ENCODE measurements at places on chromosomes 16 and 17.

GRCh38 chr16:62135911-62136310, 99.7 kb upstream of the CDH8 start:
- DNase-seq: no peak

DNA sequence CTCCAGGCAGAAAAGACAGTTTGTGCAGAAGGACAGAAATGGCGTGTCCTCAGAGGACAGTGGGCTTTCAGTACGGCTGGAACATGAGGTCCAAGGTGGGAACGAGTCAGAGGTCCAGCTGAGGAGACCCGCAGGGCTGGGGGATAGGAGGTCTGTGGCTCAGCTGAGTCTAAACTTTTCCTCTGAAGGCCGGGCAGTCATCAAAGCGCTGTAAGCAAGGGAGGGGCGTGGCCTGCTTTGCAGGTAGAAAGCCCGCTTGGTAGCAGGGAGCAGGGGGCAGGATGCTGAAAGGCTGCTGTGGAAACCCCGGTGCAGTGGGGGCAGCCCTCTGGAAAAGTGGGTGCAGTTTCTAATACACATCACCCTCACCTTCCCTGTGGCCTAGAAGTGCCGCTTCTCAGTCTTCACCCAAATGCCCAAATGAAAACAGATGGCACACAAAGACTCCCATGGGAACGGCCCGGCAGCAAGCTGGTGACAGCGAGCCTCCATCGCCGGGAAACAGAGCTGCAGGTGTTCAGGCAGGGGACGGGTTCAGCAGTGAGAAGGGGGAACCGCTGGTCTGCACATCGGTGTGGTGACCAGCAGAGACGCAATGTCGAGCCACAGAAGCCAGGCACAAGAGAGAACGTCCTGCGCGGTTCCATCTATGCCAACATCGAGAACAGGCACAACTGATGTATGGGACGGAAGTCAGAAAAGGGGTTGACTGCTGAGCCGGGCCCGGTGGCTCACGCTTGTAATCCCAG, 12.2 kb upstream of the OSGIN1 start:
- no peak for DNase-seq

- DNase-seq: no peak
Measured at GRCh38 chr16:84341528-84342295, 26.6 kb upstream of the ATP2C2 start.

GRCh38 chr17:76892329-76892728, 24.1 kb downstream of the MGAT5B start:
- DNase-seq: no peak

GRCh38 chr16:75086281-75086680, 30.3 kb downstream of the LDHD start:
- DNase-seq: no peak

DNA sequence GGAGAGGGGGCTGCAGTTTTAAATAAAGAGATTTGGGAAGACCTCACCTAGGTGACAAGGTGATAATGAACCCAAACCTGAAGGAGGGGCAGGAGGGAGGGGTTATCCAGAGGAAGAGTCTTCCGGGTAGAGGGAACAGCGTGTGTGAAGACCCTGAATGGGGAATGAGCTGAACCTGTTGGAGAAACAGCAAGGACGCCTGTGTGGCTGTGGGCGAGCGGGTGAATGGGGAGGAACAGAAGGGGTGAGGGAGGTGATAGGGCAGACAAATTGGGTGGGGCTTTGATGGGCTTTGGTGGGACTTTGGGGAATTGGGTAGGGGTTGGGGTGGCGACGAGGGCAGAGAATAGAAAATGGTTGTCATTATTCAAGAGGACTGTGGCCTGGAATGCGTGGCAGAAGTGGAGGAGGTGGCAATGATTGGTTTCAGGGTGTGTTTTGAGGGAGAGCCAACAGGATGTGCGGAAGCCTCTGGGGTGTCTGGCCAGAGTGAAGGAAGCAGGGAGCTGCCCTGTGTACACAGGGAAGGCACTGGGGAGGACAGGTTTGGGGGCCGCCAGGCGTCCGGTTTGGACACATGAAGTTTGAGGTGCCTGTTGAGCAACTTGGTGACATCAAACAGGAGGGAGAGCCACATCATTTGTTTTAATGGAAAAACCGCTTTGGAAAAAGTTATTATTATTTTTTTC, 48.7 kb downstream of the NKD1 start:
- DNase-seq: no peak

DNA sequence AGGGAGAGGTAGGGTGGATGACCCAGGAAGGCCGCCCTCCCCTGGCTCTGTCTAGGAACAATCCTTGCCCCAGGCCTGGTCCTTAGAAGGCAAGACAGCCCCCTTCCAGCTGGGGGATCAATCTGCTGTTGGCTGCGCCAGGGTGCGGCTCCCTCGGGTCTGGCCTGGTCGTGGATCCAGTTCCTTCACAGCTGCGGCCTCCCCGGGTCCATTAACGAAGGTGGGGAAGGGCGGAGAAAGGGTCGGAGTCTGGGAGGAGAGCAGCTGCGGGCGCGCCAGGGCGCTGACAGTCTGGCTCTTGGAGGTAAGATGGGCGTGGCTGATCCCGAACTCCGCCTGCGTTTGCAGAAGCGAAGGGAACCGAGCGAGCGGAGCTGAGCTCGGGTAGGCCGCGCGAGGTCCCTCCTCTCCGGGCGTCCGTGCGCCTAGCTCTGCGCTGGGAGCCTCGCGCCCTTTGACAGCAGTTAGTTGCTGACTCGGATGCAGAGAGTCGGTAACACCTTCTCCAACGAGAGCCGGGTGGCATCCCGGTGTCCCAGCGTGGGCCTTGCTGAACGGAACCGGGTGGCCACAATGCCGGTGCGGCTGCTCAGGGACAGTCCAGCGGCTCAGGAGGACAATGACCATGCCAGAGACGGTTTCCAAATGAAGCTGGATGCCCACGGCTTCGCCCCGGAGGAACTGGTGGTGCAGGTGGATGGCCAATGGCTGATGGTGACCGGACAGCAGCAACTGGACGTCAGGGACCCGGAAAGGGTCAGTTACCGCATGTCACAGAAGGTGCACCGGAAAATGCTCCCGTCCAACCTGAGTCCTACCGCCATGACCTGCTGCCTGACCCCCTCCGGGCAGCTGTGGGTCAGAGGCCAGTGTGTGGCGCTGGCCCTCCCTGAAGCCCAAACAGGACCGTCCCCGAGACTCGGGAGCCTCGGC, at the start of gene HSPB9:
TSS of gene HSPB9 (plus strand) at position 434 of the 933 bp plus-strand sequence. CDS start at position 481, 47 bp downstream.
- no peak for DNase-seq

GRCh38 chr16:11149011-11149616, 106.9 kb downstream of the SOCS1 start:
- DNase-seq: no peak

DNA sequence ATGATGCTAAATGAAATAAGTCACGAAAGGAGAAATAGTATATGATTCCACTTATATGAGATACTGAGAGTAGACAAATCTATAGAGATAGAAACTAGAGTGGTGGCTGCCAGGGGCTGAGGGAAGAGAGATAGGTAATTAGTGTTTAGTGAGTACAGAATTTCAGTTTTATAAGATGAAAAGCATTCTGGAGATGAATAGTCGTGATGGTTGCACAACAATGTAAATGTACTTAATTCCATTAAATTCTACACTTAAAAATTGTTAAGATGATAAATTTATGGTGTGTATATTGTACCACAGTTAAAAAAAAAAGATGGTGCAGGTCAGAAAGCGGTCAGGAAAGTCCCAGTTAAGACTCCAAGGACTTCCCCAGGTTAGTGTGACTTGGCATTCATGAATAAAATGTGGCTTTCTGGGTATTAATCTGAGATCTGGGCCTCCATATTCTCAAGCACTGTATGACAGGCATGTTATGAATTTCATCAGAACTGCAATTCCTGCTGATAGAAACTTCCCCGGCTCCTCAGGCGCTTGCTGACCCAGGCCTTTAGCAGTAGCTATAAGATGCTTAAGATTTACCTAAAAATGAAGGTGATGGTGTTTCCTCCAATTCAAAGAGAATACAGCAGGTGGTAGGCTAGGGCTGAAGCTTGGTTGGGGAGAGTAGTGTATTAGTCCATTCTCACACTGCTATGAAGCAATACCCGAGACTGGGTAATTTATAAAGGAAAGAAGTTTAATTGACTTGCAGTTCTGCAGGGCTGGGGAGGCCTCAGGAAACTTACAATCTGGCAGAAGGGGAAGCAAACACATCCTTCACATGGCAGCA, 115.3 kb upstream of the SOX9 start:
- no peak for DNase-seq

DNA sequence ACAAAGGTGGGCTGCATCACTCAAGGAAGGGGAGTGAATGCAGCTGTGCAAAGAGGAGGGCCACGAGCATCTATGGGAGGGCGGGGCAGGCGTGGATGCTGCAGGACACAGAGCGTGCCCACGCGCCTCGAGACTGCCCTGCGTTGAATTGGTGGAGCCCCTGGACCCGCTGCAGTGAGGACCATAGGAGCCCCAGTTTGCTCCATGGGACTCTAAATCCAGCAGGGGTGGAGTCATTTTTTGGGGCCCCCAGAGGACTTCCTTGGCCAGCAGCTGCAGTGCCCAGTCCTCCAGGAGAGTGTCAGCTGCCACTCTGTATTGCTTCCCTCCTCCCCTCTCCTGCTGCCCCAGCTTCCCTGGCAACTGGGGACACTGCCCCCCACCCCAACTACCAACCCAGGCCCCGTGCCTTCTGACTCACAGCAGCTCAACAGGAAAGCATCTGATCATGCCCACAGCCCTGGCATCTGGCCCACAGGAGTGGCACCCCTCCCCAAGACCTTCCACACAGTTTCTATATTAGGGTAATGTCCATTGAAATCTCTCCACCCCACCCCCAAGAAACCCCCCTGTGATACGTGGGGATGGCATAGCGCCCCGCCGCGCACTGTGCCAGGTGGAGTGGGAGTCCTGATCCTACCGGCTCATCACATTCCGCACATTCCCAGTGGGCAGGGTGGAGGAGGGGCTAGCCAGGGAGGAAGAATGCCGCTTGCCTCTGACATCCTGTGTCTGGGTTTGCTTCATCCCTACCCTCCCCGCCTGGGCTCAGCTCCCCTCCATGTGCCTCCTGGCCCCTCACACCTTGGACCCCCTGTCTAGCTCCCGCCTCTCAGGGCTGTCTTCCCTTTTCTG, 27.8 kb upstream of the ITGA3 start:
- no peak for DNase-seq

- no peak for DNase-seq
Measured at GRCh38 chr17:78969865-78970264, 9.9 kb downstream of the LGALS3BP start.

Data from GM04503 (cell line).